ENCODE measurements at places on chromosomes 2 and 18.

DNA sequence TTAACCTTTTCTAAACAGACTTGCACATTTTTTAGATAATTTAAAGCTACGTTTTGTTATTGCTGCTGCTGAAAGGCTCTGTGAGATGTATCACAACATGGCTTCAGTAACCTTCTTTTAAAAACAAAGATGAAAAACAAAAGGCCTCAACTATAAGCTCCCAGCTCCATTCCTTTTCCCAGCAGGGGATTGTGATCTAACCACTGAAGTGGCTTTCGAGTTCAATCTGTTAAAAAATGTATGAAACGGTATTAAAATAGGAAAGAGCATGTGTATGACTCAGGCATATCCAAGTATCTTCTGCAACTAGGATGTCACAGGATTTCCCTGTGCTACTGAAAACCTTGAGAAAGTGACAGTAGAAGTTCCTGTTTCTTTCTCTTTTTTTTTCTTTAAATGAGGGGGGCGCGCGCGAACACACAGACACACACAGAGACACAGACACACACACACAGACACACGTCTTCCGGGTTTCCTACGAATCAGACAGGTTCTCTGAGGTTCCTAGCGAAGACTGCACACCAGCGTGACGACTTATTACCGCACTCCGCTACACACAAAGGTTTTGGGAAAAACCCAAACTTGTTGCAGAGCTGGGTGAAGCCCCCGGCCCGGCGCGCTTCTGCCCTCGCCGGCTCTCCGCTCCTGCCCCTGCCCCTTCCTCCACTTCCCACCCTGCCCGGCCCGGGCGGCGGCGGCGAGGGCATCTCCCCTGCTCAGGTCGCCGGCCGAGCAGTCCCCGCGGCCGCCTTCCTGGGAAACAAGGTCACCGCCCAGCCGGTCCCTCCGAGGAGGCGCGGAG lies 86.8 kb downstream of the RBMS1 start:
- peak; percentile 82 for DNase-seq

- DNase-seq, result no peak
Measured at GRCh38 chr2:241267249-241268067, 48.0 kb downstream of the HDLBP start.

- DNase-seq, result peak; percentile 88
Measured at GRCh38 chr2:230007931-230008707, 60.6 kb downstream of the SLC16A14 start.

- no peak for DNase-seq
Measured at GRCh38 chr2:133586978-133587377, 18.7 kb upstream of the NCKAP5 start.

DNA sequence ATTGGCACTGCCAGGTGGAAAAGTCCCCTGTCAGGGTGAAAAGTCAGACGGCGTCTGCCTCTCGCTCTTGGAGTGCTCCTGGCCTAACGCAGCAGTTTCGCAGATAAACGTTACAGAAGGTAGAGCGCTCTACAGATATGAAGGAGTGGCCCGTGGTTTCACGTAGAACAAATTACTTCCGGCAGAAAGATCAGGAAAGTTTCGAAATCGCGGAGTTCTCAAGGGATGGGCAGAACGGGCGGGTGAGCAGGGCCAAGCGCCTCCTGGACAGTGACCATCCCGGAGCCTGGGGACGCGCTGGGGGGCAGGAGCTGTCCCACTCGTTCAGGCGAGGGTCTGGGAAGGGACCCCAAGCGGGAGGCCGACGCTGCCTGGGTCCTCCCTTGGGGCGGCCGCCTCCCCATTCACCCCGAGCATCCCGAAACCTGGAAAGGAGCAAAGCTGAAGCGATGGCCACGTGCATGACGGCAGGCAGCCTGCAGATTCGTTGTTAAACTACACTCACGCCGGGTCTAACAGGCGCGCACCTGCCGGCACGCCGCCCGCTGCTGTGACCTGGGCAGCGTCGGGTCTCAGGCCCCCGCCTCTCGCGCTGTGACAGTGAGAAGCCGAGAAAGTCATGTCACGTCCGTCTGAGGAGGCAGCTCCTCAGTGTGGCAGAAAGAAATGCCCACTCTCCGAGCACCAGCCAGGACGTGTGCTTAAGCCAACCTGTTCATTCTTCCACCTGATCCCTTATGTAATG lies 122.9 kb upstream of the SALL3 start:
- no peak for DNase-seq

DNA sequence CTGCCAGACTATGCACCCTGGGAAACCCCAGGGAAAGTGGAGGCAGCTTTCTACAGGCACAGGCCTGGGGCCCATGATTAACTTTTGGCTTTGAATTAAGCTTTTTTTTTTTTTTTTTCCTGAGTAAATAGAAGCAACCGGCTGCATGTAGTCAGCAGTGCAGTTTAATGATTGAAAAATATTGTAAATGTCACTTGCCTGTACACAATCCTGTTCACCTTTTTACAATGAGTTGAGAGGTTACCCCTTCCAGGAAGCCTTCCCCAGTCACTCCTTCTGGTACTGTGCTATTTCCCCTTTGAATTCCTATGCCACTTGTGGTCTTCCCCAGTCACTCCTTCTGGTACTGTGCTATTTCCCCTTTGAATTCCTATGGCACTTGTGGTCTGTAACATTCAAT lies 475.6 kb downstream of the TDRD15 start:
- no peak for DNase-seq

All from activated CD8-positive, alpha-beta T cell treated with anti-CD3 and anti-CD28 coated beads, Interleukin-2, amount 10 ng/mL, durations not matched to agents 7 days and 5 days (primary cell).